ENCODE measurements at places on chromosomes 5 and 9.
A peak's percentile ranks its signal among the peaks of the same experiment; 100 is the strongest.

- DNase-seq, result no peak
These were observed 5.3 kb downstream of the LNPEP start for GRCh38 chr5:96941140-96941539.

- DNase-seq, result peak; percentile 24
These were observed 482 bp downstream of the TESK1 start for GRCh38 chr9:35605351-35606137.

- no peak for DNase-seq
These were observed 36.9 kb upstream of the SLC1A3 start for GRCh38 chr5:36569491-36569890.

- DNase-seq, result peak; percentile 73
These were observed 40.6 kb downstream of the CAST start for GRCh38 chr5:96702503-96703383.

GRCh38 chr5:133201310-133201709, 149.5 kb downstream of the HSPA4 start:
- DNase-seq, result no peak

DNA sequence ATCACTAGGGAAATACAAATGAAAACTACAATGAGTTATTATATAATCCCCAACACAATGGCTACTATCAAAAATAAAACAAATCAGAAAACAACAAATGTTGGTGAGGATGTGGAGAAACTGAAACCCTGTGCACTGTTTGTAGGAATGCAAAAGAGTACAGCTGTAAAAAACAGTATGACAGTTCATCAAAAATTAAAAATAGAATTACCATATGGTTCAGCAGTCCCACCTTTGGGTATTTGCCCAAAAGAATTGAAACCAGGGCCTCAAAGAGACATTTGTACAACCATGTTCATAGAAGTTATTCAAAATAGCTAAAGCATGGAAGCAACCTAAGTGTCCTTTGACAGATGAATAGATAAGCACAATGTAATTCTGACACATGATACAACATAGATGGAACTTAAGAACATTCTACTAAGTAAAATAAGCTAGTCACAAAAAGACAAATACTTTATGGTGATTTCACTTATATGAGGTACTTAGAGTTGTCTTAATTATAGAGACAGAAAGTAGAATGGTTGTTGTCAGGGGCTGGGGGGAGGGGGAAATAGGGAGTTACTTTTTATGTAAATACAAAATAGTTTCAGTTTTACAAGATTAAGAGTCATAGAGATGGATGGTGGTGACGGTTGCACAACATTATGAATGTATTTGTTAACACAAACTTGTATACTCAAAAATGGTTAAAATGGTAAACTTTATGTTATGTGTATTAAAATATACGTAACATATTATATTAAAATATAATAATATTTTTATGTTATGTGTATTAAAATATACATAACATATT, 102.8 kb downstream of the KCTD16 start:
- peak; percentile 52 for DNase-seq

GRCh38 chr5:73948720-73949119, 322.7 kb downstream of the ARHGEF28 start:
- no peak for DNase-seq

- DNase-seq, result no peak
These were observed 9.0 kb downstream of the ZNF474 start for GRCh38 chr5:122138356-122138755.

DNA sequence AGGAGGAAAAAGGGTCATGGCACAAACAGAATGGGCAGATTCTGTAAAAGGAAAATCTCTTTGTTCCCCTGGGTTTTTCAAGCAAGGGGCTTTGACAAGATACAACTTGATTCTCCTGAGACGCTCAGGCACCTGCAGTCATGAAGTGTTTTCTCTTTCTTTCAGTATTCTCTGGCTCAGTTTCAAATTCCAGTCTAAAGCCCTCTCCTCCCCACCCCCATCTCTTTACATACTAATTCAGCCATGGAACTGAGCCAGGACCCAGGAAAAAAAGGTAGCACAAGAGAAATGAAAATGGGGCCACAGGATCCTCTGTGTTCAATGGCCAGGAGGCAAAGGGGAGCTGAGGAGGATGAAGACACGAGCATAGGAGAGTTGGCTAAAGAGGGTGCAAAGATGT, 408.4 kb downstream of the SPOCK1 start:
- DNase-seq, result peak; percentile 8

DNA sequence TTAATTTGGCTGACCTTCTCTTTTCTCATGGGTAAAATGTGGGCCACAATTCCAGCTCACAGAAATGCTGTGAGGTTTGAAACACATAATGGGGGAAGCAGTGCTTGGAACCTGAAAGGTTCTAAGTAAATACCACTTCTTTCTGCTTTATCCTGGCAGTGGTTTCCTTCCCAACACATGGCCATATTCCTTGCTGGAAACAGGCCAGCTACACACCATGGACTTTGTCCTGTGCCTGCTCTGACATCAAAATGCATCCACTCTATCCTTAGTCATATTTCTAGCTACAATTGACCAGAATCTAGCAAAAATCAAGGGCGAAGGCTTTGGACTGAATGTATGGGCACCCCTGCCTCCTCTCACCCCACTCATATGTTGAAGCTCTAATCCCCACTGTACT, 93.1 kb upstream of the TRPC7 start:
- DNase-seq, result no peak

DNA sequence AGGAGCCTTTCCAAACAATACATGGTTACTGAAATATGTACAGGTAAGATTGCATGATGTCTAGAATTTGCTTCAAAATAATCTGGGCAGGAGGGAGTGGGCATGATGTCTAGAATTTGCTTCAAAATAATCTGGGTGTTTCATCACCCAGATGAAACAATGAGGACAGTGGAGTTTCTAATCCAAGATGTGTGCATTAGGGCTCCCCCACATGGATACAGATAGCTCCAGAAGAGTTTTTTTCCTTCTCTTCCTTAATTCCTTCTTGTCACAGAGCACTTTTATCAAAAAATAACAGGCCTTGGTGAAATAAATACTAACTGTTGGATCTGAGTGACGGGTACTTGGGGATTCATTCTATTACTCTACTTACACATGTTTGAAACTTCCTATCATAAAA, 14.9 kb downstream of the ATOX1 start:
- no peak for DNase-seq

DNA sequence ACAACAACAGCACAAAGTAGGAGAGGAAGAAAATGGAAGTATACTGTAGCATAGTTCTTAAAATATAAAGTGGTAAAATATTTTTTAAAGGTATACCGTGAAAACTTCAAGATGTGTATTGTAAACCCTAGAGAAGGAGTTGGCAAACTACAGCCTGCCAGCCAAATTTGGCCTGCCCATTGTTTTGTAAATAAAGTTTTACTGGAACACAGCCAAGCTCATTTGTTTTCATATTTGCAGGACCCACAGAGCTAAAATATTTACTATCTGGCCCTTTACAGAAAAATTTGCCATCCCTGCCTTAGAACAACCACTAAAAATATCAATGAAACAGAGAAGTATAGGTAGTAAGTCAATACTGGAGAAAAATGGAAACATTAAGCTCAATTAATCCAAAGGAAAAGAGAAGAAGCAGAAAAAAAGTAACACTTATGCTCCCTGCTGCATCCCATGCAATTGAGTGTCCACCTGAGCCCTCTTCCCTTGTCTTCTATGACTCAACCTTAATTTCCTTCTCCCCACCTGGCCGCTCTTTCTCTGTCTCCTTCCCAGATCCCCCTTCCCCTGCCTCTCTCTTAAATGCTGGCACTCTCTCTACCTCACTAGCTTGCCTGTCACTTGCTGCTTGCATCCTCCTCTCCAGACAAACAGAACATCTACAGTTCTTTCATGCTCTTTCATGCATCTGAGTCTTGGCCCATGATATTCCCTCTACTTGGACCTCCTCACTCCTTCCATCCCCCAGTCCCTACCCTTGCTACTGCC, 50.6 kb upstream of the FER start:
- DNase-seq, result no peak

DNA sequence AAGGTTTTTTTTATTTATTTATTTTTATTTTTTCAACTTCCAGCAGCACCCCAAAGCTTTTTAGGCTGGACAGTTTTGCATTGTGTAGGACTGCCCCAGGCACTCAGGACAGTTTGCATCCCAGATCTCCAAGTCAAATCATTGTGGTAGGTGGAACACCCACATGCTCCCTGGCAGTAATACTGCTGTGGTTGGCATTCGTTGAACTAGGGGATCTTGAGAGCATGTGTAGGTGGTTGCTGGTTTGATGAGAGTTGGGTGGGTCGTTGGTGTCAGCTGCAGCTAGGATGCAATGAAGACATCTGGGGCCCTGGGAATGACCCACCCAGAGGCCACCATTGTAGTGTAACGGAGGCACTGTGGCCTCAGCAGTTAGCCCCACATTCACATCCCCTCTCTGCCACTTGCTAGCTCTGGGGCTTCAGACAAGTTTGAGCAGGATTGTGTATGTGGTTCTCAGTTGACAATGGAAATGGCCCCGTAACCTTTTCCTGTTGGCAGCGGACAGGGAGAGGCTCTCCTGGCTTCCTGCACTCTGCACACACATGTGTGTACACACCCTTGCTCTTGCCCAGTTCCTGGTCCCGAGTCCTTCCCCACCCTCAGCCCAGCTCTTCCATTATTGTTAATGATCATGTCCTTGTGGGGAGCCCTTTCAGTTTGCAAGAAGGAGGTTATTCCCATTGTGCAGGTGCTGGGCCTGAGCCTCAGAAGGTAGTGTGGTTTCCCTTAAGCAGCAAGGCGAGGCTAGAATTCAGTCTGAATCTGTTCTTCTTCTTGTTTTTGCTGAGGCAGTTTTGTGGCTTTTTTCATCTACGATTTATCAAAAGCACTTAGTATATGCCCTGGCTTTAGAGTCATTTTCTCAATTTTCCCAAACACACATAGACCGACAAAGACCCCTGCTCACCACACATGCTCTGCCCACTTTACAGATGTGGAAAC, 46.5 kb downstream of the PPARGC1B start:
- peak; percentile 49 for DNase-seq

DNA sequence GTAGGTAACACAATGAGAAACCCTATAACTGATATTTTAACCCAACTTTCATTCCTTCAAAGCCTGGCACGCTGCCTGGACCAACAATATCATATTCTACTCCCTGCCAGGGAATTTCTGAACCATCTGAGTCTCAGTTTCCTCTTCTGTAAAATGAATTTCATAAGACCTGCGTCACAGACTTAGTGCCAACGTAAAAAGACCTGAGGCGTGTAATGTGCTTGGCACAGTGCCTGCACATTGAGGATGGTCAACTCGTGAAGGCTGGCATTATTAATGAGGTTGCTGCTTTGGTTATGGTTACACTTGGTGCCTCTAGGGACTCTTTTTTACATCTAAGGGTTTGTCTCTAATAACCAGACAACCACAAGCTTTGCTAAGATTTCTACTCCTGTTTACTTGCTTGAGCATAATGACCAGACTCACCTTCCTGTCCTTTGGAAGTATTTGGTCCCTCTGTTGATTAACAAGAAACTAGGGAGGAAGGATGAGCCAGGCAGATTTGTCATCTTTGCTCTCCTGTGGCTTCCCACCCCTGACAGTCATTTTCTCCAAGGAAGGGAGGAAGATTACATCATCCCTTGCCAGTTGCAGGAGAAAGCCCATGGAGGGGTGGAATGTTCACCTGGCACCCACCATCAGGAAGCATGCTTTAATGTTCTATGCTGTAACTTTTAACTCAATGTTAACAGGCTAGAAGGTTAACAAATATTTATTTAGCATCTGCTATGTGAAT, 79.0 kb downstream of the PAPPA start:
- no peak for DNase-seq

- peak; percentile 69 for DNase-seq
These were observed 156.4 kb upstream of the RASEF start for GRCh38 chr9:83219154-83219923.

- no peak for DNase-seq
These were observed 379.8 kb downstream of the EFNA5 start for GRCh38 chr5:107290780-107291398.

- no peak for DNase-seq
These were observed 250.8 kb upstream of the KLF4 start for GRCh38 chr9:107740088-107740980.

GRCh38 chr9:112162621-112163413, 12.3 kb downstream of the SUSD1 start:
- no peak for DNase-seq

DNA sequence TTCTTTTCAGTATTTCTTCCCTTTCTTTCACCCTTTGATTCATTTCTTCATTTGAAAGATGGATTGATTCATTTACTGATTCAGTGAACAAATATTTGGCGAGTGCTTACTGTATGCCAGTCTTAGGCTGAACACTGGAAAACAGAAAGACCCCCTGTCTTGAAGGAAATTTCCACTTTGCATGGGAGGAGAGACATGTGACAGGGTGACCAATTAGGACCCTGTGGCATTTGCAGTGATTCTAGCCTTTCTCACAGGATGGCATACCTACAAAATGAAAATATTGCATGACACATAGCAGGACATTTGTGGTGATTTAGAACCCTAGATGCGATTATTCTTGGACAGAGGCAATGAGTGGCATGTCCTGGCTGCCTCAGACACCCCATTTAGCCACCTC, 407.2 kb upstream of the SGCD start:
- no peak for DNase-seq

DNA sequence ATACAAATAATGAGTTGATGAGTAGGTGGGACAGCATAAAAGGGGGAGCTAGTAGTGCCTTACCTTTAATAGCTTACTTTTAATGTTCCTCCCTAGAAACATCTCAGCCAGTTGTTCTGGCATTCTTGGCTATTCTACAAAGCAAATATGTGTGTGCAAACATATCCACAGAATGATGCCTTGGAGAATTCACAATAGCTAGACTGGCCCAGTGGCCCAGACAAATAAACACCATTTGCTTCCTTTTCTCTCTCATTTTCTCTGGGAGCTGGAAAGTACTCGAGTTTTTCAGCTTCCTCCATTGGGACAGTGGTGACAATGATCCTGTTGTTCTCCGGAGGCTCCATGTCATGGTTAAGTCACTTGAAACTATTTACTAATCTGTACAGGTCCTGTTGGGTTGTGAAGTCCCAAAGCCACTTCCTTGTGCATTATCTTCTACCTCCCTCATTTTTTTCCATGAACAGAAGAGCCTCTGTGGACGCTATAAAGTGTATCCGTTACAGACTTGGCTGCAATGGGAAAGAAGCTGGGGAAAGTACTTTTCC, 122.9 kb downstream of the DMAC1 start:
- DNase-seq, result no peak

GRCh38 chr9:16527573-16527972, 342.9 kb downstream of the BNC2 start:
- no peak for DNase-seq

- DNase-seq, result no peak
These were observed 41.9 kb downstream of the SYK start for GRCh38 chr9:90843525-90843924.

DNA sequence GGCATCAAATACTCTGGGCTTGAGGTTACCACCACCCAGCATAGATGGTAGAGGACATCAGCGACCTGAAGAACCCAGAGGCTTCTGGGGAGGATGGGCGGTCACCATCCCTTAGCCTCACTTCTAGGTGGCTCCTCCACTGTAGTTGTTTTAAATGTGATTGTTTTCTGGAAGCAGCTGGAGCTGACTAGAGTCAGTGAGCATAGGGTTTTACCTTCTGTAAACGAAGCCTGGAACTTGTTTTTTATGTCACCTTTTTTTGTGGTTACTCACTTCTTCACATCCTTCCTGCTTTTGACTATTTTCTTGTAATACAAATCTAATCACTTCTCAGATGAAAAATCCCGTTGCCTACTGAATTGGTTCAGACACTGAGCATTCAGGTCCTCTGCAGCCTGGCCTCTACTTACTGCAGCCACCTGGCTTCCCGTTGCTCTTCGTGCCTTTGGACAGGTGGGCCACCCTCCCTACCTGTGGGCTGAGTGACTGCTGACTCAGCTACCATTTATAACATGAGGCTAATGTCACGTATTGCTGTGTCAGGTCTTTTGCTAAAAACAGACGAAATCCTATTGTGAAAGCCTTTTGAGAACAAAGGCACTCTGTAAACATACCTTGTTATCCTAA, 167.8 kb downstream of the MAN2A1 start:
- peak; percentile 98 for DNase-seq

Measured in RPMI8226 (cell line).